ENCODE measurements at places on chromosomes 6 and 20.

GRCh38 chr20:57093766-57094165 is 172.7 kb downstream of the BMP7 start:
- no peak for DNase-seq

DNA sequence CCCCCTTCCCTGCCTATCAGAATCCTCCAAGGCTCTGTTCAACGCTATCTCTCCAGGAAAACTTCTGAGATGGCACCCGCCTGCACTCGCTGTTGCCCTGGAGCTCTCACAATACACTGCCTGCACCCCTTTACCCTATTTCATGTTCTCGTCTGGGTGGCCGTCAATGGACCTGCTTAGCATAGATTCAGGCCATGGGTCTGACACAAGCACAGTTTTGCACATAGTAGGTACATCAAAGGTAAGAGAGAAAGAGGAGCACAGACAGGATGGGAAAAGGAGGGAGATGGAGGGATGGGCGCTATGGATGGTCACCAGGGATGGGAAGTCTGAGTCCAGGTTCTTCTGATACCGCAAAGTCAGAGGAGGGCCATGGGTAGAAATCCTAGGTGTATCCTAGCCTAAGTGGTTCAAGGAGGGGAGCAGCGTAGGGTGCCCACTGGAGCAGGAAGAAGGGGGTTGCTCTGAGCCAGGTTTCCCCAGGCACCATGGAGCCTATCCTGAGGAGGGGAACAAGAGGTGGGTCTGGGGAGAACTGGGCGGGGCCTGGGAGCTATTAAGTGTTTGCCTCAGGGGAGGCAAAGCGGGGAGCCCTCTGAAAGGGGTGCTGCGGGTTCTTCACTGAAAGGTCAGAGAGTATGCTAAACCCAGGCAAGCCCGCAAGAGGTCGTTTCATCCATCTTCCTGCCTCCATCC is 89.3 kb downstream of the MRPL14 start:
- DNase-seq = no peak

DNA sequence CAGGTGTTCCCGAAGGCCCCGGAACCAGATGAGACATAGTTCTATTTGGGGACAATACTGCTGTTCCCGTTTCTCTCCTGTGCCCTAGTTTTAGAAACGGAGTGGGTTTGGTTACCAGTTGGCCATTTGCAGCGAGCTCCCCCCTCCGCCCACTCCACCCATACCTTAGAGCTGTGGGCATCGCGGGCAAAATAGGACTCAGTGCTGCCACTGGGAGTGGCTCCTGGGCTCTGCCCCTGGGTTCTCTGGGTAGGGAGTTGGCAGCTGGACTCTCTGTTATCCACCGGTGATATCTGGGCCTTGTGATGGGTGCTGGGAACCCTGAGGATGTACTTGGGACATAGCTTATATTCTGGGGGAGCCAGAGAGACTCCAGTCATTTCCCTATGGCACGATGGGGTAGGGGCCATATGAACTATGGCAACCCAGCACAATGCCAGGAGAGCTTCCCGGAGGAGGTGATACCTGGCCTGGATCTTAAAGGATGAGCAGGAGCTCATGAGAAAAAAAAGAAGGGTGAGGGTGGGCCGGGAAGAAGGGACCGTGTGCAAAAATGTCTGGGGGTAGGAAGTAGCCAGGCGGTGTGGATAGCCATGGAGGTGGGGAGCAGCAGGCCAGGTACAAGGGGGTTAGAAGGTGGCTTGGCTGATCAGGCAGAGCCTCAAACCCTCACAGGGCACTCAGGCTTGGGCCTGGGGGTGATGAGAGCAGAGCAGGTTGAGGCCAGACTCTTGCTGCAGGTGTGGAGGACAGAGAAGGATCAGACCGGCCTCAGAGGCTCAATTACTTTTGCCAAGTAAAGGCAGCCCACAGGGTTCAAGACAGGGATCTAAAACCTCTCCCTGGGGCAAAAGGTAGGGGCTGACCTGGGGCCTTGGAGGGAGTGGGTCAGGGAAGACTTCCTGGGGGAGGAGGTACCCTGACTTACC is 9.6 kb downstream of the SRC start:
- no peak for DNase-seq

- no peak for DNase-seq
Observed at GRCh38 chr6:68427630-68428029, 207.5 kb upstream of the ADGRB3 start.

GRCh38 chr6:91083211-91083610 is 496.3 kb upstream of the MAP3K7 start:
- DNase-seq = no peak

GRCh38 chr20:21288587-21289370 is 14.4 kb upstream of the XRN2 start:
- no peak for DNase-seq

DNA sequence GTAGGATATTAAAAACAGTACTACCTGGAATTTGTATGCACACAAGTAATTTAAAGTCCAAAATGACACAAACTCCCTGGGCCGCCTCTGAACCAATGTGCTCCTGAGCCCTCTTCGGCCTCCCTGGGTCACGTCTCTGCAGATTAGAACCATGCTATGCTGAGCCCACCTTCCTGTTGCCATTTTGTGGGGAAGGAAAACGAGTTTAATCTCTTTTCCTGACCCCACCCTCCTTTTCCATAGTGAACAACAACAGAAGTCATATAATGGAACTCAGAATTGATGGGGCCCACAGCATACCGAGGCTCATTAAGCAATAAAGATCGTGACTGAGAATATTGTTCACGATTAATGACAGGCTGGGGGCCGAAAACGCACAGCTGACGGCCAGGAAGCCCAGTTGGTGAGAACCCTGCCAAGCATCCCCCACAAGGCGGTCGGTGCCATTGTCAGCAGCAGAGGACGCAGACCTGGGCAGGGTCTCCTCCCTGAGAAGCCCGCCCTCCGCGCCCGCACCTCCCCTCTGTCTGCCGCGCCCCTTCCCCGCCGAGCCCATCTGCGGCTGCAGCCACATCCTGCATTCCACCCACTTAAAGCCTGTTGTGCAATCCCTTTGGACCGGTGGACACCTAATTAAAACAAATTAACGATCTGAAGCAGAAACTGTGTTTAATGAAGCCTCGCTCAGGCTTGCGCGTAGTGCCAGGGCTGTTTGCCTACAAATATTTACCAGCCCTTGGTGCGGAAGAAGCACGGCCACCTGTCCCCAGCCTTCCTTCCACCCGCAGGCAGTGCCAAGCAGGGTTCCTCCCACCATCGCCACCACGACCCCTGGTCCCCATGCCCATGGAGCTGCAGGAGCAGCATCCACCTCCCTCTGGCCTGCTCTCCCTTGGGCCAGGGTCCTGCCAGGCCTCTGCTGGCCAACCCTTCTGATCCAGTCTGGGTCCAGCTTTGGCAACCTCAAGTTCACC is 68.1 kb downstream of the DLL1 start:
- no peak for DNase-seq

DNA sequence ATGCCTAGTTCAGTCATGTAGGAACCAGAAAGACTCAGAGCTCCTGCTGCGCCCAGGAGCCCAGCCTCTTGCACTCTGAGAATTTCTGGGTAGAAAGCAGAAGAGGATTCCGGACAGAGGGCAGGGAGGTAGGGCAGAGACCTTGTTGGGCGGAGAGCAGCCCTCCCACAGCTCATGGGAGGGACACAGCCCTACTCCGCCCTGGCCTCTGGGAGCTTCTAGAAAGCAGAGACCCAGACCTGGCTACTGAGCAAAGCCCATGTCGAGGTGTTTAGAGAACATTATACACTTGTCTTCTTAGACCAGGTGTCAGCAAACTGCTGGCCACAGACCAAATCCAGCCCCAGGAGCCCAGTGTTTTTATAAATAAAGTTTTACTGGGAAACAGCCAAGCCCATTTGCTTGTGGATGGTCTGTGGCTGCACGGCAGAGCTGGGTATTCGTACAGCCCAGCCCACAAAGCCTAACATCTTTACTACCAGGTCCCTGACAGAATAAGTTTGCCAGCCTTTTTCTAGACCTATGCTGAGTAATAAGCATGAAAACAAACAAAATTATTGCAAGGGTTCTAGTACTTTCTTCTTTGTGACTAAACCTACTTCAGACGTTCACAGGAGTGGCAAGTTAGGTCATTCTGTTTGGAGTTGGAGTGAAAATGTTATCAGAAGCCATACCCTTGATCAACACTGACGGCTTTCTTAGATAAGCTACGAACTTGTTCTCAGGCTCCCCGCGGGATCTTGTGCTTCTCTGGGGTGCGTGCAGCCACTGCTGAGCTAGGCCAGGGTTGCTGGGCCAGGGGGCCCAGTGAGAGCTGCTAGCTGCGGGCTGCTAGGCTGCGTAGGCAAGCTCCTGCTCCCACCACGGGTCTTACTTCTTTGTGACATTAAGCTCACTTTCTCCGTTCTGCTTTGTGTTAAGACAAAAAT is 235.1 kb upstream of the FOXQ1 start:
- peak; percentile 89 for DNase-seq

GRCh38 chr6:5095236-5095635 is 10.1 kb downstream of the PPP1R3G start:
- no peak for DNase-seq

Data from stomach (tissue), 19 donors.